Left lung (tissue), 14 donors: ENCODE measurements at places on chromosomes 5 and 9. TPM values are rescaled to one million over a fixed set of nuclear protein-coding genes. Genes with fewer than 3 reads are reported as not detected.
A peak's percentile ranks its signal among the peaks of the same experiment; 100 is the strongest.

Gene NSMF
- 29.5 TPM for total RNA-seq

Gene RNF180
- total RNA-seq = 14.6 TPM

Gene C5orf22
- 25.4 TPM for total RNA-seq

Gene NUTM2F
- total RNA-seq = not detected

Gene PCDHGC4
- total RNA-seq = 2.5 TPM

Gene LAMC3
- total RNA-seq = 23.4 TPM

Gene TSSK1B
- total RNA-seq = not detected

Gene PCDHGA4
- total RNA-seq = 2.2 TPM

Gene FABP6
- total RNA-seq = not detected

Gene PCDHA12
- 3.6 TPM for total RNA-seq

Gene GIN1
- 11.0 TPM for total RNA-seq

Gene PAEP
- total RNA-seq = not detected

- H3K27ac ChIP-seq = no peak overlapping the region
- H3K4me1 ChIP-seq = peaks cover 4% of the 10 kb centered on the region
- H3K27me3 ChIP-seq = no peaks in the 10 kb centered on the region
- H3K4me3 ChIP-seq = no peak overlapping the region
These were observed 177.0 kb downstream of the FGF18 start for GRCh38 chr5:171596391-171596878.

DNA sequence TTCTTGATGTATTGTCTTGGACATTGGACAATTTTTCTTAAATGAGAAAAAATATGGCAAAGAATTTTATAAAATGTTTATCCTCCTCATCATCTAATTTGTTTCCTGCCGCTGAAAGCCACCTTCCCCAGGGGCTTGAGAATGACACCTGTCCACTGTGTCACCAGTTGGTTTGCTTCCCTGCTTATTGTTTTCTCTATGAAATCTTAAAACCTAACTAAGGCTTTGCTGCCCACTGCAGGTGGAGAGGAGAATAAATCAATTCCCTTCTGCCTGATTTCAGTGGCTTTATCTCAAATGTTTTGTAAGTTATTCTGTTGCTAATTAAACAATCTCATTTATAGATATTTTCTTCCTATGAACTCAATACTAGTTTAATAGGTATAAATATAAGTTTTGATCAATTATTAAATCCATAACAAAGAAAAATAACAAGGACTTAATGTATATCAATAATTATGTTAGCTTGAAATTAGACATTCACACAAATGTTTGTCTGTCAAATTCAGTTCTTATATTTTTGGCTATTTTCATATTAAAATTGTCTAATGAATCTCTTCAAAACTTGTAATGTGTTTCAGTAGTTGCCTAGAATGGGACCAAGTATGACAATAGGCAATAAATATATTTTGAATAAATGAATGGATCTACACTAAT lies 822.5 kb downstream of the PTPRD start:
- H3K36me3 ChIP-seq = no peaks in the 10 kb centered on the region
- no peaks in the 10 kb centered on the region for H3K4me1 ChIP-seq
- no peak overlapping the region for H3K4me3 ChIP-seq
- DNase-seq = no peak
- no peak overlapping the region for H3K27ac ChIP-seq

DNA sequence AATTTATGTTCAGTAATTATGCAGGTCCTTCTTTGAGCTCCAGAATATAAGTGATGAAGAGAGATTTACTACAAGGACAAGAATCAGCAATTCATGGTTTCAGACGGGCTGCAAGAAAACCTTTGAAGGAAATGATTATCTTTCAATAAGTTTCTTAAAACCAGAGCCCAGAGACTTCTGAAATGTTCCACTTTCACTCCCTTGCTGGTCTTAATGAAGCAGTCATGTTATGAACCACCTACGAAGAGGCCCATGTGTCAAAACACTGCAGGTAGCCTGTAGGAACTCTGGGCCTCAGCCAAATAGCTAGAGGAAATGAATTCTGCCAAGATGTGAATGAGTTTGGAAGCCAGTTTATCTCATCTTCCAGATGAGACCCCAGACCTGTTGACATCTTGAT lies 505.9 kb upstream of the MEF2C start:
- H3K4me1 ChIP-seq = no peaks in the 10 kb centered on the region
- H3K27me3 ChIP-seq = no peaks in the 10 kb centered on the region
- H3K27ac ChIP-seq = no peak overlapping the region
- no peaks in the 10 kb centered on the region for H3K36me3 ChIP-seq
- no peak for DNase-seq

GRCh38 chr9:134491856-134492255 lies 149.7 kb upstream of the COL5A1 start:
- H3K27ac ChIP-seq = peak overlapping the region; percentile 41
- no peaks in the 10 kb centered on the region for H3K27me3 ChIP-seq
- no peak for DNase-seq
- no peaks in the 10 kb centered on the region for H3K36me3 ChIP-seq
- no peaks in the 10 kb centered on the region for H3K4me1 ChIP-seq

- DNase-seq = no peak
- no peaks in the 10 kb centered on the region for H3K36me3 ChIP-seq
- H3K4me1 ChIP-seq = no peaks in the 10 kb centered on the region
- H3K27me3 ChIP-seq = no peaks in the 10 kb centered on the region
These were observed 109.7 kb upstream of the LHFPL2 start for GRCh38 chr5:78758169-78758839.

DNA sequence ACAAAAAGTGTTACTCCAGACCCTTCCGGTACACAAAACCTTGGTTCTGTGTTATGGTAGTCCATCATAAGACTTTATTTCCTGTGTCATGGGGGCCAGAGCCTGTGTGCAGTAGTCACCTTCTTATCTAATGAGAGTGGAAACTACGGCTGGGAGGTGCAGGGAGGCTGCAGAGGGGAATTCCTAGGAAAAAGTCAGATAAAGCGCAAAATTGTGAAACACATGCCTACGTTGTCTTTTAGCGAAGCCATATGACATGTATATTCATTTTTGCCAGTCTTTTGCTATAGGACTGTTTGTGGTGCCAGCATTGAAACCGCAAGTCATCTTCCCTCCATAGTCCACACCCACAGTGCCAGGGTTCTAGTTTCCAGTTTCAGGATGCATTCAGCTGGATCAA lies 80.7 kb downstream of the PPARGC1B start:
- no peaks in the 10 kb centered on the region for H3K4me1 ChIP-seq
- H3K4me3 ChIP-seq = no peak overlapping the region
- H3K27ac ChIP-seq = no peak overlapping the region
- H3K36me3 ChIP-seq = no peaks in the 10 kb centered on the region
- peaks cover 40% of the 10 kb centered on the region for H3K27me3 ChIP-seq

GRCh38 chr5:127706691-127707090 lies 3.5 kb downstream of the CCDC192 start:
- no peaks in the 10 kb centered on the region for H3K36me3 ChIP-seq
- no peak overlapping the region for H3K4me3 ChIP-seq
- H3K27ac ChIP-seq = no peak overlapping the region
- no peak for DNase-seq
- no peaks in the 10 kb centered on the region for H3K27me3 ChIP-seq
- peaks cover 12% of the 10 kb centered on the region for H3K4me1 ChIP-seq

- DNase-seq = peak; percentile 37
- no peak overlapping the region for H3K27ac ChIP-seq
- H3K4me1 ChIP-seq = peaks cover 8% of the 10 kb centered on the region
- no peaks in the 10 kb centered on the region for H3K36me3 ChIP-seq
- H3K27me3 ChIP-seq = no peaks in the 10 kb centered on the region
These were observed 3.5 kb upstream of the WDR38 start for GRCh38 chr9:124849801-124850200.

- DNase-seq = no peak
- no peaks in the 10 kb centered on the region for H3K27me3 ChIP-seq
- H3K27ac ChIP-seq = no peak overlapping the region
- peaks cover 8% of the 10 kb centered on the region for H3K4me1 ChIP-seq
These were observed 59.0 kb downstream of the UBAP1 start for GRCh38 chr9:34237836-34238235.

- H3K4me3 ChIP-seq = no peak overlapping the region
- H3K27ac ChIP-seq = no peak overlapping the region
- H3K36me3 ChIP-seq = no peaks in the 10 kb centered on the region
- H3K27me3 ChIP-seq = no peaks in the 10 kb centered on the region
- no peak for DNase-seq
These were observed 81.8 kb upstream of the MEF2C start for GRCh38 chr5:88964831-88965230.

DNA sequence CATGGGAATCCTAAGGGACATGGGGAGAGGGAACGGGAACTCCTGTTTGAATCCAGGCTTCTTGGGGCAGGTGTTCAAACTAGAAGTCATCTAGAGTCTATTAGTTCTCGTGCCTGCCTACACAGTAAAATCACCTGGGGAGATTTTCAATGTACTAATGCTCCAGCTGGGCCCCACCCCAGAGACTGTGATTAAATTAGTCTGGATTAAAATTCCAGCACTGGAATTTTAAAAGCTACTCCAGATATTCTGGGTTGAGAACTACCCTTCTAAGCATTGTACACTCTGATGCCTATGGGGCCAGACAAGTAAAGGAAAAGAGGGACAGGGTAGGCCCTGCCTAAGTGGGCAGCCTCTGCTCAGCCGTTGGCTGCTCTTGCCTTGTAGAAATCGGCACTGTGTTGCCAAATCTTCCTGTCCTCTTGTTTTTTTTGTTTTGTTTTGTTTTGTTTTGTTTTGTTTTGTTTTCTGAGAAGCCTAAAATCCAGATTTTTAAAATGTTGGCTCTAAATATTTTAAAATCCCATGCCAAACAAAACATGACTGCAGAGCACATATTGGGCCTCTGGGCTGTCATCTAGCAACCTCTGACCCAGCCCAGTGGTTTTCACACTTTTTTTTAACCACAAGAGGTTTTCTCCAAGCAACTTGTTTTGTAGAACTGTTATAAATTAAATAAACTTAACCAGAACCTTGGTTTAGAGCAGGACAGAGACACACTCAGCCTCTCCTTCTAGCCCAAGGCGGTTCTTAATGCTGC lies 29.0 kb downstream of the ADRB2 start:
- H3K4me1 ChIP-seq = peaks cover 36% of the 10 kb centered on the region
- no peak for DNase-seq
- peak overlapping the region; percentile 20 for H3K27ac ChIP-seq
- no peaks in the 10 kb centered on the region for H3K36me3 ChIP-seq
- no peak overlapping the region for H3K4me3 ChIP-seq

DNA sequence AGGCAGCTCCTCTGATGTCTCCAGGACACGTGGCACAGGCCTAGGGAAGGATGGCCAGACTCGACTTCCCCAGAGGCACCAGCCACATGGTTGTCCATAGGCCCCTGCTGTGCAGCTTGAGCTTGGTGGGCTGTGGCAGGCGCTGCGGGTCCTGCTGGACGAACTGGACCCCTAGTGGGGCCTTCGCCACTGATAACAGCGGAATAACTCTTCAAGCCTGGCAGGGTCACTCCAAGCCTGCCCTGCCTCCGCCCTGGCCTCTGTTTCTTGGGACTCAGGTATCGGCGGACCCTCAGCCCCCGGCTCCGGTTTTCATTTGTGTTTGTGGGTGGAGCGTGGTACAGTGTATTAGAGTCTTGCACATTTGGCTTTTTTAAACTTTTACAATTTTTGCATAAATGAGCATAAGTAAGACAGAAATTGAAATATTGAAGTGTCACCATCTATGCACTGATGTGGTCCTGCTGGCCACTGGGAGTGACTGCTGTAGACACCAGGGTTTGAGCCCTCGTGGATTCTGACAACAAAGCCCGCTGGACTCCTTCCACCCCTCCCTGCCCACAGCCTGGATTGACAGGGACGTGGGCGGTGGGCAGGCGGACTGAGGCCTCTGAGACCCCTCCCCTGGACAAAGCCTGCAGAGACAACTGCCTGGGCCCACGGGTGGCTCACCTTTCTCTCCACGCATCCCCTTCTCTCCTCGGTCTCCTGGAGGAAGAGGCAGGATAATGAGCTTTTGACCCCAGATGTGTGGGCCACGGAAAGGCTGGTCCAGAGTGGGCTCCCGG lies 3.8 kb downstream of the FCN1 start:
- H3K4me1 ChIP-seq = peaks cover 38% of the 10 kb centered on the region
- no peak overlapping the region for H3K4me3 ChIP-seq
- H3K27ac ChIP-seq = no peak overlapping the region
- H3K27me3 ChIP-seq = no peaks in the 10 kb centered on the region
